ENCODE measurements at places on chromosomes 1 and 21. TPM values are rescaled to one million over a fixed set of nuclear protein-coding genes. Genes with fewer than 3 reads are reported as not detected.

GRCh38 chr1:156581661-156582387, 2.3 kb downstream of the TTC24 start:
- H3K4me1 ChIP-seq, result peaks cover 9% of the 10 kb centered on the region
- no peak overlapping the region for H3K4me3 ChIP-seq
- no peak overlapping the region for H3K27ac ChIP-seq
- no peaks in the 10 kb centered on the region for H3K36me3 ChIP-seq
- DNase-seq, result no peak

DNA sequence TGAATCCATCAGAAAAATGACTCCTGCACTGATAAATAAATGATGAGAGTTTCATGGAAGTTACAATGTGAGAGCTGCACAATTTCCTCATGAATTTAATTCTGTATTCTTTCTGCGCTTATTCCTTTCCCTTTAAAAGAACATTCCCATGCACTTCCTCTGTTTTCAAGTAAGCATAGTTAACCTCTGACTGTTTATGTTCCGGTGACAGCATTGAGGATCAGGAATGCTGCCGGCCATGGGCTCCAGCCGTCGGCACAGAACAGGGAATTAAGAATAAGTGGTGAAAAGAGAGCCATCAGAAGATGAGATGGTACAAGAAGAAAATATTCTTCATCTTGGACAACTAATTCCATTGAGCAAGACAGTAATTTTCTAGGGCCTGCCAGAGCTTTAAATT, 65.3 kb downstream of the SUSD4 start:
- no peaks in the 10 kb centered on the region for H3K36me3 ChIP-seq
- H3K4me3 ChIP-seq, result no peak overlapping the region
- H3K27me3 ChIP-seq, result no peaks in the 10 kb centered on the region
- H3K4me1 ChIP-seq, result no peaks in the 10 kb centered on the region

- H3K4me1 ChIP-seq, result no peaks in the 10 kb centered on the region
- no peaks in the 10 kb centered on the region for H3K27me3 ChIP-seq
- H3K36me3 ChIP-seq, result no peaks in the 10 kb centered on the region
- no peak for DNase-seq
- no peak overlapping the region for H3K27ac ChIP-seq
Observed at GRCh38 chr1:198523182-198523950, 17.1 kb downstream of the ATP6V1G3 start.

DNA sequence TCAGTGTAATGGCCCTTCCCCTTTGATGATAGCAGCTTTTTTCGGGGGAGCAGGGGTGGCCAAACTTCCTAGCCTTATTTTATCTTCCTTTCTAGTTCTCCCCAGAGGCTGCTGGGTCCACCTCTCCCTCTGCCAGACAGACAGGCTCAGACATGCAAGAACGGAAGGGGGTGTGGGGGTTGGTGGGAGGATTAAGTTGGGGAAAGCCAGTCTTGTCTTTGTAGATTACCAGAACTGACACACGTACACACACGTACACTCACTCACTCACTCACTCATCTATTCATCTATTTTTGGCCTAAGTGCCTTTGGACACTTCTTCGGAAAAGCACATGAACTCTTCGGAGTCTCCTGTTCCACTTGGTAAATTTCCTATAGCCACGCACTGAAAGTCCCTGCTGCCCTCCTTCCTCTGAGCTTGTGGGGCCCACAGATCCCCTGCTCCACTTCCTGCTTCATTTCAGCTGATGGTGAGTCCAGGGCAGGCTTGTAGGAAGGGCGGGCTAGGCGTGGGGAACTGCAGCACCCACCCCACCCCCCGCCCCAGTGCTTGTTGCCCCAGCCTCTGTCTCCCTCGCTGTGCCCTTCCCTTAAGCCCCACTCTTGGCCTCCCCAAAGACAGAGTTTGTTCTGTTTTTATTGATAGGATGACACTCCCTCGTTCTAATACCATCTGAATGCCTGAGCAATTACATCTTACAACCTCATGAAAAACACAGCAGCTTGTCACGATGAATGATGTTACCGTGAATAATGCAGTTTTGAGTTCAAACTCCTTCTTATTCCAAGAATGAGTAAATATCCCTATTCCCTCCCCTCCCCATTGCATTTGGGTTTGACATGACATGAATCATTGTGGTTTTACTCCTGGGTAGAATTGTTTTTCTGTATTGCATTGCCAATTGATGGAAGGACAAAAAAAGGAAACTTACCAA, 60.7 kb upstream of the ATP5PO start:
- H3K4me3 ChIP-seq, result no peak overlapping the region
- H3K27ac ChIP-seq, result peak overlapping the region; percentile 32
- no peaks in the 10 kb centered on the region for H3K4me1 ChIP-seq
- DNase-seq, result no peak

DNA sequence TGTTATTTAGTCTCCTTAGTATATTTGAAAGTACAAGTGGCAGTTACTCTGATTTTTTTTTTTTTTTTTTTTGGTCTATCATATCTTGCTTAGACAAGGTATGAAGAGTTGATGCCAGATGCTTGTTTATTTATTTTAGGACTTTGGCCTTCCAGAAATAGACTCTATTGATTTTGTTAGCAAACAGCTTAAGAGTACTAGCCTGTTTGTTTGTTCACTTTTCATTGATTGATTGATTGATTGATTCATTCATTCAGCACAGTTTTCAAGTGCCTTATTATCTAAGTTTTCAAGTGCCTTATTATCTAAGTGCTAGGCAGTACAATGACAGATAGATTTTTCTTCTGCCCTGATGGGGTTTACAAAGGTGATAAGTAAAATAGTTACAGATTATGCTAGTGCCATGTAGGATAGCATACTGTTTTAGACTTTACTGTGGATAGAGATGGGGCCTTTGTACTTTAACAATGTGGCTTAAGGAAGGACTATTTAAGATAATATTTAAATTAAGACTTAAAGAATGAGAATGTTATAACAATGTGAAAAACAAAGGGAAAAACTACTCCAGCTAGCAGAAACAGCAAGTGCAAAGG, 50.5 kb downstream of the MTF2 start:
- no peak overlapping the region for H3K27ac ChIP-seq
- no peaks in the 10 kb centered on the region for H3K27me3 ChIP-seq

Gene FTCD
- 1.3 TPM for total RNA-seq

- peaks cover 4% of the 10 kb centered on the region for H3K4me1 ChIP-seq
- H3K36me3 ChIP-seq, result no peaks in the 10 kb centered on the region
- H3K27ac ChIP-seq, result no peak overlapping the region
Observed at GRCh38 chr1:230793463-230793745, 46.2 kb downstream of the CAPN9 start.

Gene LDLRAD1
- not detected for total RNA-seq

DNA sequence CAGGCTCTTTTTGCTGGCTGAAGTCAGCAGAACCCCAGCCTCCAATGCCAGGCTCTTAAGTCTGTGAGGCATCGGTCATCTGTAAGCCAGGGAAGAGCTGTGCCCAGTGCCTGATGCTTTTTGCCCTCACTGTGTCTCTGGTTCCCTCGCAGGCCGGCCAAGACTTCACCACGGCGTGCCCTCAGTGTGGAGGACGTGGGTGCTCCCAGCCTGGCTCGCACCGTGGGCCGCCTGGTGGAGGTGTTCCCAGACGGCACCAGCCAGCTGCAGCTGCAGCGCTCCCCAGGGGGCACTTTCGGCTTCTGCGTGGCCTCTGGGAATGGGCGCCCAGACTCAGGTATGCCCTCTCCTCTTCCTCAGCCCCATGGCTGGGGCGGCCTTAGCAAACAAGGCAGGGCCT, 32.5 kb downstream of the KIAA1614 start:
- no peak overlapping the region for H3K4me3 ChIP-seq
- no peaks in the 10 kb centered on the region for H3K4me1 ChIP-seq
- no peak for DNase-seq
- no peaks in the 10 kb centered on the region for H3K27me3 ChIP-seq
- H3K27ac ChIP-seq, result no peak overlapping the region

GRCh38 chr1:1602304-1602967, 2.5 kb upstream of the FNDC10 start:
- no peaks in the 10 kb centered on the region for H3K36me3 ChIP-seq
- DNase-seq, result no peak
- H3K27ac ChIP-seq, result no peak overlapping the region
- peaks cover 15% of the 10 kb centered on the region for H3K4me1 ChIP-seq

Gene TNFRSF9
- total RNA-seq, result not detected

DNA sequence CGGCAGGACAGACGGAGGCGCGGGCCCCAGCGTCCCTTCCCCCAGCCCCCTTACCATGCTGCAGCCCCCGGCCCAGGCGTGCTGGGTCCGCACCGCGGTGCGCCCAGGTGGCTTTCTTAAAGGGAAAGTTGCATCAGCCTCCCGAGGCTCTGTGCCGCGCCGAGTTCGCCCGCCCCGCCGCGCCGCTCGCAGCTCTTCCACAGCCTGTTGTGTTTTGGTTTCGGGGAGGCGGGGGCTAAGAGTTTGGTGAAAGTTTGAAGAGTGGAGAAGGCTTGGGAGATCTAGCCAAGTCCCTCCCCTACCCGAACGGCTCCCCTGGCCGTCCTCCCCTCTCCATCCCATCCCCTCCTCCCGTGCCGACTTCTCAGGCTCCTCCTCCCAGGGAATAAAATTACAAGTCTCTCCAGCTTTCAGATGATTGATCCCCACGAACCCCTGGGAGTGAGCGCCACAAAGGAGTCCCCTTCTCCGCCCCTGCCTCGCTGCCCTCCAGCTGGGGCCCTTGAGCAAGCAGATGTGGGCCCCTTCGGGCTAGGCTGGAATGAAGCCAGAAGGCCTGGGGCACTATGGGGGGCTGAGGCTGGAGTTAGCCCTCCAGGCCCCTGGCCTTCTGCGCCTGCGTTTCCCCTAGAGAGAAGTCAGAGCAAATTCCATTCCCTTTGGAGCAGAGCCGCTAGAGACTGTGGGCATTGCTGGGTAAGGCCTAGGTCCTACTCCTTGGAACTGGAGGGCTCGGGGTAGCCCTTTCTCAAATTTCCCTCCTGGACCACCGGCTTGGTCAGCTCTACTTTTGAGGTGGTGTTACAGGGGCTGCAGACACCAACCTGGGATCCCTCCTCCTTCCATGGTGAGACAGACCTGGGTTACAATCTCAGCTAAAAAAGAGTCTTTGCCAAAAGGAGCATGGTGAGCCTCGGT, at the start of gene SLC6A9:
SLC6A9 (minus strand) TSS at position 211 of the 918 bp plus-strand sequence. CDS start 7,185 bp downstream, outside the sequence.
- H3K27me3 ChIP-seq, result no peaks in the 10 kb centered on the region
- peak within 1 kb of the TSS; percentile 94 for H3K4me3 ChIP-seq
- H3K36me3 ChIP-seq, result no peaks in the 10 kb centered on the region
- peak within 1 kb of the TSS; percentile 83 for H3K27ac ChIP-seq
- peak; percentile 90 for DNase-seq

DNA sequence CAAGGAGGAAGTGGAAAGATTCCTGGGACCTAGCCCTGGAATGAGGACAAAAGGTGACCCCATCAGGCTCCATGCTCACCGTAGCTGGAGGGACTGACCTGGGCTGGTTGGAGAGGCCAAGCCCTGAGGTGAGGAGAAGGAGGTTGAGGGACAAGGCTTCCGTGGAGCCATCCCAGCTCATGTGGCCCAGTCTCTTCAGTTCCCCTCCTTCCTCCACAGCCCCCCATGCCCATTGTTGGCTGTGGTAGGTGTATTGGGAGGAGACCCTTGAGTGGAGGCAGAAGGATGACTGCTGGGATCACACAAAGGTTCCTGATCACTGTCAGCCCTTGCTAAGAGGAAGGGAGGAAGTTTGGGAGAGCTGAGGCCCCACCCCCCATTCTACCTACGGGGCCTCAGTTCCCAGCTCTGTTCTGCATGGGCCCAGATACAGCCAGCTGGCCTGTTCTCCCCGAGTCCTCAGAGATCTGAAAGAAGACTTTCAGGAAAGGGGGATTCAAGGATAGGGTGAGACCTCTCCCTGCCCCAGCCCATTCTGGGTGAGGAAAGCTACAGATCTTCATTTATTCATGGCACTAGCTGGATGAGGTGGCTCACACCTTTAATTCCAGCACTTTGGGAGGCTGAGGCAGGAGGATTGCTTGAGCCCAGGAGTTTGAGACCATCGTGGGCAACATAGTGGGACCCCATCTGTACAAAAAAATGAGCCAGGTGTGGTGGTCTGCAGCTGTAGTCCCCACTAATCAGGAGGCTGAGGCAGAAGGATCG, 17.3 kb downstream of the RHBG start:
- no peak for DNase-seq
- H3K4me3 ChIP-seq, result no peak overlapping the region
- H3K27me3 ChIP-seq, result peaks cover 57% of the 10 kb centered on the region
- peaks cover 11% of the 10 kb centered on the region for H3K4me1 ChIP-seq
- H3K36me3 ChIP-seq, result no peaks in the 10 kb centered on the region
- H3K27ac ChIP-seq, result no peak overlapping the region

DNA sequence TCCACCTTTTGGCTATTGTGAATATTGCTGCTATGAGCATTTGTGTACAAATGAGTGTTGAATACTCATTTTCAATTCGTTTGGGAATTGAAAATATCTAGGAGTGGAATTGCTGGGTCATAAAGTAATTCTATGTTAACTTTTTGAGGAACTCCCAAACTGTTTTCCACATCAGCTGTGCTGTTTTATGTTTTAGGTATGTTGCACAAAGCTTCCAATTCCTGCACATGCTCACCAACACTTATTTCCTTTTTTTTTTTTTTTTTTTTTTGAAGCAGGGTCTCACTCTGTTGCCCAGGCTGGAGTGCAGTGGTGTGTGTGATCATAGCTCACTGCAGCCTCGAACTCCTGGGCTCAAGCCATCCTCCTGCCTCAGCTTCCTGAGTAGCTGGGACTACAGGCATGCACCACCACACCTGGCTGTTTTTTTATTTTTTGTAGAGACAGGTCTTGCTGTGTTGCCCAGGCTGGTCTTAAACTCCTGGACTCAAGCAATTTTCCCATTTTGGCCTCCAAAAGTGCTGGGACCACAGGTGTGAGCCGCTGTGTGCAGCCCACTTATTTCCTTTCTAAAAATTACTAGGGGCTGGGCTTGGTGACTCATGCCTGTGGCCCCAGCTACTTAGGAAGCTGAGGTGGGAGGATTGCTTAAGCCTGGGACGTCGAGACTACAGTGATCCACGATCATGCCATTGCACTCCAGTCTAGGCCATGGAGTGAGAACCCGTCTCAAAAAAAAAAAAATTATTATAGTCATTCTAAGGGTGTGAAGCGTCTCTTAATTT, 33.4 kb downstream of the TMCC2 start:
- H3K36me3 ChIP-seq, result no peaks in the 10 kb centered on the region
- DNase-seq, result no peak
- peaks cover 11% of the 10 kb centered on the region for H3K4me1 ChIP-seq
- no peak overlapping the region for H3K4me3 ChIP-seq
- no peak overlapping the region for H3K27ac ChIP-seq

DNA sequence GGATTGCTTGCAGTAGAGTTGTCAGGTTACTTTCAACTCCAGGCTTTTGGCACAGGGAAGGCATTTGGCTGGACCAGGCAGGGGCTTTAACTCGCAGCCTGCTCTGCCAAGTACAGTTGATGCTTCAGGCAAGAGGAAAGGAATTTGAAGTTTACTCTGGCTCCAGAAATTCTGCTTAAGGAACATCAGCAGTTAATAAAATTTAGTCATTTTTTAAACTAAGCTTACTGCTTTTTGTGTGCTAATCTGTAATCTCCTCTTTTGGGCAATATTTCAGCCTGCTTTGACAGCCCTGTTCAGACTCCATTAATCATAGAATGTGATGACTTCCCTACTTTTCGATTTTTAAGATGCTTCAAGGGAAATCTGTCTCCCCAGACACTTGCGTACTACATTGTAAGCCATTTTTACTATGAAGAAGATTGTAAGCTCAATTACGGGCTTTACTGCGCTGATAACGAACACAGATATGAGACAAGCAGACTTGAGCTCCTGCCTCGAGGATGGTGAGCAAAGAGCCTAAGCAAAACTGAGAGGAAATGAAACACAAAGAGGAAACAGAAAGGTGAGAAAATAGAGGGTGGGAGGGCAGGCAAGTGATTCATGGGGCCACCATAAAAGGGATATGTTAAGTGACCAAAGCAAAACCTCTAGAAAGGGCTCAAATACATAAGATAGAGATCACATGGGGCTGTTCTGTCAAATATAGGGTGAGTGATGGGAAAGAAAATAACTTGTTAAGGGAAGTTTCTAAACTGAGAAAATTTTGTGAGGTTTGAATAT, 76.6 kb upstream of the VAV3 start:
- no peaks in the 10 kb centered on the region for H3K27me3 ChIP-seq
- DNase-seq, result peak; percentile 60
- no peak overlapping the region for H3K27ac ChIP-seq
- no peak overlapping the region for H3K4me3 ChIP-seq
- no peaks in the 10 kb centered on the region for H3K36me3 ChIP-seq
